Activated CD8-positive, alpha-beta memory T cell treated with anti-CD3 and anti-CD28 coated beads, Interleukin-2, amount 50 U/mL, for 4 hours (primary cell): ENCODE measurements at places on chromosomes 13 and 19.
A peak's percentile ranks its signal among the peaks of the same experiment; 100 is the strongest.

- DNase-seq = no peak
Observed at GRCh38 chr13:23828086-23828485, 61.1 kb downstream of the MIPEP start.

GRCh38 chr19:12984683-12985048 is 10.6 kb upstream of the NFIX start:
- DNase-seq = no peak

DNA sequence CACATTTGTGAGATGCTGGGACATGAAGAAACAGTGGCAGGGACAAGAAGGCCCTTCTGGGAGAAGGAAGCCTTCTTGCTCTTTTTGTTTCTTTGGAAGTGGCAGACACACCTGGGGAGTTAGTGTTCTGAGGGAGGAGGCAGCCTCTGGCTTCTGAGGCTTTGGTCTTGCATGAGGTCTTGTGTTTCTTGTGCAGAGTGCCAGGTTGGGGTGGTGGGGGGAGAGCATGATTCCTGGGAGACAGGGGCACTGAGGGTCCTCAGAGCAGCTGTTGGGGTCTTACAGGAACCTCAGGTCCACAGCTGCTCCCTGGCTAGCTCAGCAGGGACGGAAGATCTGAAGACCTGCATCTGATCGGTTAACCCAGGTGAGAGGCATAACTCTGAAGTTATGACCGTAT is 167.5 kb upstream of the ZNF536 start:
- DNase-seq = no peak

DNA sequence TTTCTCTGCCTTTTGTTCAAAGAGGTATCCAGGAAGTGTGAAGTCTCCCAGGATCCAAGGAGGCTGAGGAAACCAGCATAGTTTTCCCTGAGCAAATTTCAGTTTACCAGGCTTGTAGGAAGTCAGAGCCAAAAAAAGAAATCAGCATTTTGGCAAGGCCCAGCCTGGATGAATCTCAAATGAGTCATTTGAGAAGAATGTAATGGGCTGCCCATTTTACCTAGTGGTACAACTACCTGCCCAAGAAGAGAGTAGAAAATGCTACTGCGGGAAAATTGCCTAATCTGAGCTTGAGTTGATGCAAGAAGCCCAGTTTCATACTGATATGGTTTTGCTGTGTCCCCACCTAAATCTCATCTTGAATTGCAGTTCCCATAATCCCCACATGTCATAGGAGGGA is 284.1 kb upstream of the ZNF507 start:
- no peak for DNase-seq

GRCh38 chr13:113558461-113558860 is 26.1 kb upstream of the TFDP1 start:
- DNase-seq = no peak

- no peak for DNase-seq
Observed at GRCh38 chr19:995051-995827, 5.0 kb upstream of the GRIN3B start.

- no peak for DNase-seq
Observed at GRCh38 chr19:6076675-6077463, 33.4 kb downstream of the RFX2 start.

DNA sequence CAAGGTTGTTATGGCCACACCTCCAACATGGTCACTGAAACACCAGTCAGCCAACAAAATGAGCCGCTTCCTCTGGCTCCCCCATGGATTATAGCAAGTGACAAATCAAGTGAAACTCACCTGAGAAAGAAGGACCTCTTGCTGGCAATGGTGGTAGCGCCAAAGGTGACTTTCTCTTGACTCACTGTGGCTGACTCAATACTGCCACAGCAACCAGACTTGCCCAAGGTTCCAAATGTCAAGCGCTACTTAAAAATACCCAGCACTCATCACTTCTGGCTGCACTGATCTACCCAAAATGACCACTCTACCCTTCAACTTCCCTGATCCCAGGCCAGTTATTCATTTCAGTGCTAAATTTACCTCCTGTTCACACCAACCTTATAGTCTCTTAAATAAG is 495.5 kb downstream of the FOXO1 start:
- DNase-seq = peak; percentile 41

GRCh38 chr13:99261059-99261458 is 2.9 kb upstream of the GPR18 start:
- DNase-seq = no peak

- DNase-seq = no peak
Observed at GRCh38 chr13:101536079-101536478, 83.6 kb downstream of the ITGBL1 start.

- DNase-seq = no peak
Observed at GRCh38 chr13:40306817-40307216, 359.6 kb downstream of the FOXO1 start.

DNA sequence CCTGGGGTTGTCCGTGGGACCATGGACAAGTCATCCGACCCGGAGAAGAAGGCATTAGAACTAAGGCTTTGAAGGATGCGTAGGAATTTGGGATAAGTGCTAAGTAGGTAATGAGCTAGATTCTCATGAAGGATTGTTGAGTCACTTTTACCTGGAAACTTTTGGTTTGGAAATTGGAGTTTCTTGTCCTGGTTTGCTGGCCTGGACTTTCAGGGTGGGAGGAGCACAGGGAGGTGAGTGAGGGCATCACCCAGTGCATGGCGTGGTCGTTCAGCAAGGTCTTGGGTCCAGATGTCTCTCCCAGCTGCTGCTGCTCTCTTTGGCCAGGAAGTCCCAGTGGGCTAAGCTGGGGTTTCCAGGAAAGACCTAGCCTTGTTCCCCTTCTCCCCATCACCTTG is 7.6 kb downstream of the NFIC start:
- no peak for DNase-seq

- no peak for DNase-seq
Observed at GRCh38 chr13:93098972-93099371, 127.6 kb upstream of the GPC6 start.

- DNase-seq = no peak
Observed at GRCh38 chr13:35797244-35797643, 320.8 kb upstream of the MAB21L1 start.

GRCh38 chr19:347946-348861 is 3.6 kb upstream of the MIER2 start:
- no peak for DNase-seq

DNA sequence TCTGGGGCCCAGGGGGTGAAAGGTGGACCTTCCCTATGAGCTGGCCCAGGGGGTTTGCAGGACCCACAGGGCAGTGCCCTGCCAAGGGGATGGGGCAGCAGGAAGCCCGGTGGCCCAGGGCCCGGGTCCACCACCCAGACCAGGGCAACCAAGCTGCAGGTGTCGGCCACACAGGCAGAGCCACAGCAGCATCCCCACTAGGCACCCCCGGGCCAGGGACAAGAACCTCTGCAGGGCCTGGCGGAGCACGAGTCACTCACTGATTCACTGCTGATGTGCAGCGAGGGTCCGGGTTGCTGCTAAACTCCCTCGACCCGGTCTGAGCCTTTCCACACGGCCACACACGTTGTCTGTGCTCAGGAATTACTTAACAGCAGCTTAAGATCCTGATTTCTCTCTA is 8.8 kb downstream of the FZR1 start:
- DNase-seq = no peak

DNA sequence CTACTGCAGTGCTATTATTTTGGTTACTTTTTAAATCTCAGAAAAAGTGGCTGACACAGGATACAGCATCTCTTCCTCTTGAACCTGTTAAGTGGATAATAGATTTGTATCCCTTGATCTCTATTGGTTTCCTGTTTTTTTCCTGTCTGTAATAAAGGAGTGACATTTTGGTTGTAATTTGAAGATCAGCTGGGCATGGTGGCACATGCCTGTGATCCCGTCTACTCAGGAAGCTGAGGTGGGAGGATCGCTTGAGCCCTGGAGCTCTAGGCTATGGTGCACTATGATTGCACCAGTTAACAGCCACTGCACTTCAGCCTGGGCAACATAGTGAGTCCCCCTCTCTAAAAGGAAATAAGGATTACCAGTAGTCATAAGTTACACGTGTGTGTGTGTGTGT is 46.8 kb downstream of the METTL21C start:
- no peak for DNase-seq

DNA sequence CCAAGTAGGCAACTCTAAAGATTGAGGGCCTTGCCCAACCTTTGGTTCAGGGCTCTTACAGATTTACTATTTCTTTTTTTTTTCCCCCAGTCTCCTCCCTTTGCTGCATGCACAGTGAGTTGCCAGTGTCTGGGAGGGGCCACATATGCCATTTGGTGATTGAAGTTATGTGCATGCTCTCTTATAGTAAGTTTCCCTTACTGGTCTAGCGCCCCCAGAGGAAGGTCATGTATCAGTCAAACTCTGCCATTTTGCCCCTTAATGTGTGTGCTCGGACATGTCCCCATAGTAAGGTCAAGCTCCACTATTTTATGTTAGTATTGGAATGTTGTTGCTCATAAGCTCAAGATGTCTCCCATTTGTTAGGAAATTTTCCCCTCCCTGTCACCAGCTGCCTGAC is 1138.0 kb upstream of the SLC10A2 start:
- DNase-seq = no peak

- no peak for DNase-seq
Observed at GRCh38 chr19:44623080-44623479, 9.7 kb downstream of the IGSF23 start.

GRCh38 chr19:47758443-47758804 is 13.1 kb downstream of the NOP53 start:
- no peak for DNase-seq

GRCh38 chr13:66612983-66613382 is 617.2 kb downstream of the PCDH9 start:
- no peak for DNase-seq

DNA sequence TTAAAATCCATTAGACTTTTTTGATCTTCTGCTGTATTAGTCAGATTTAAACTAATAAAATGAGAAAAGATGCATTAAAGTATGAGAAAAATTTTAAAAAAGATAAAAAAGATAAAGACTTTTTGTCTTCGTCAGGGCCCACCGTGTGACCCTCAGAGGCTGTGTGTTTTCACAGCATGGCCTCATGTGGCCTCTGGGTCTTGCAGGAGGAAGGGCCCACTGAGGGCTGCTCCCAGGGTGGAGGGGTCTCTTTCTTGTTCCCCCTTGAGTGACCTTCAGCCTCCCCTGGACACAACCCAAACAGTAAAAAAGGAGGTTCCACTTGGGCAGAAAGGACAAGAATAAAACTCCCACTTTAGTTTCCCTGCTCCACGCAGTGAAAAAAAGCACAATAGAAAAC is 57.1 kb upstream of the RANBP3 start:
- DNase-seq = no peak

DNA sequence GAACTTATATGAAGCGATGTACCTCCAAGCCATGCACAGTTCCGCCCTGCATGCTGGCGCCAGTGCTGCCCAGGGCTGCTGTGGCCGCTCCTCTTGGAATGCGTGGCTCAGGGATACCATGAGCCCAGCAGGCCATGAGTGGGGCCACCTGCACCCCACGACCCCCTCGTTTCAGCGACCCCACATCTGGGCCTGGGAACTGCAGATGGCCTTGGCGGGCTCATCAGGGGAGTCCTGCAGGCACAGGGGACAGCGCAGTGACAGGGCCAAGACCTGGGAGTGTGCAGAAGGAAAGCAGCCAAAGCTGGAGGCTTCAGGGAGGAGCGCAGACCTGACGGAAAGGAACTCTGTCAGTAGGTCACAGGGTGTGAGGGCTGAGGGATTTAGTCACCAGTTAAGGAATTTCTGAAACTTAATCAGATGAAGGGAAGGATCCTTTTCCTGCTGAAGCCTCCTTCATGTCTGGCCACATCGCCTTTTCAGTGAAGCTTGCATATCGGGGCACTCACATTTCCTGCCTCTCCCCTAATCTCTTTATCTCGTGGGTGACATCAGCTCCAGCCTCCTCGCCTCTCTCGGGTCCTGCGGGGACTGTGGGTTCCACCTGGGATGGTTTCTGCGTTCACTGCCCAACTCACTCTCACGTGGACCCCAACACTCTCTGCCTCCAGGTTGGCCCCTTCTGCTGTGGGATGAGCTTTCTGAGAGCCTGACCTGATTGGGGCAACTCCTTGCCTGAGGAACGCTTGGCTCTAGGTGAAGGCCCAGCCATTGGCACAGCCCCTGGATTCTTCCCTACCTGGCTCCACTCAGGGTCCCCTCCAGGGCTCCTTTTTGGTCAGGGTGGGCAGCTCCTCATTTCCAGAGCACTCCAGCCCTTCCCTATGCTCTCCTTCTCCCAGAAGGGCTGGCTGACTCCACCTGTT is 123.5 kb downstream of the CRYL1 start:
- DNase-seq = no peak

GRCh38 chr13:94776956-94777355 is 64.6 kb upstream of the SOX21 start:
- DNase-seq = no peak

DNA sequence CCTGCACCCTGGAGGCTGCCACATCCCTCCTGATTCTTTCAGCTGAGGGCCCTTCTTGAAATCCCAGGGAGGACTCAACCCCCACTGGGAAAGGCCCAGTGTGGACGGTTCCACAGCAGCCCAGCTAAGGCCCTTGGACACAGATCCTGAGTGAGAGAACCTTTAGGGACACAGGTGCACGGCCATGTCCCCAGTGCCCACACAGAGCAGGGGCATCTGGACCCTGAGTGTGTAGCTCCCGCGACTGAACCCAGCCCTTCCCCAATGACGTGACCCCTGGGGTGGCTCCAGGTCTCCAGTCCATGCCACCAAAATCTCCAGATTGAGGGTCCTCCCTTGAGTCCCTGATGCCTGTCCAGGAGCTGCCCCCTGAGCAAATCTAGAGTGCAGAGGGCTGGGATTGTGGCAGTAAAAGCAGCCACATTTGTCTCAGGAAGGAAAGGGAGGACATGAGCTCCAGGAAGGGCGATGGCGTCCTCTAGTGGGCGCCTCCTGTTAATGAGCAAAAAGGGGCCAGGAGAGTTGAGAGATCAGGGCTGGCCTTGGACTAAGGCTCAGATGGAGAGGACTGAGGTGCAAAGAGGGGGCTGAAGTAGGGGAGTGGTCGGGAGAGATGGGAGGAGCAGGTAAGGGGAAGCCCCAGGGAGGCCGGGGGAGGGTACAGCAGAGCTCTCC is 6.9 kb upstream of the CEACAM5 start:
- peak; percentile 10 for DNase-seq

DNA sequence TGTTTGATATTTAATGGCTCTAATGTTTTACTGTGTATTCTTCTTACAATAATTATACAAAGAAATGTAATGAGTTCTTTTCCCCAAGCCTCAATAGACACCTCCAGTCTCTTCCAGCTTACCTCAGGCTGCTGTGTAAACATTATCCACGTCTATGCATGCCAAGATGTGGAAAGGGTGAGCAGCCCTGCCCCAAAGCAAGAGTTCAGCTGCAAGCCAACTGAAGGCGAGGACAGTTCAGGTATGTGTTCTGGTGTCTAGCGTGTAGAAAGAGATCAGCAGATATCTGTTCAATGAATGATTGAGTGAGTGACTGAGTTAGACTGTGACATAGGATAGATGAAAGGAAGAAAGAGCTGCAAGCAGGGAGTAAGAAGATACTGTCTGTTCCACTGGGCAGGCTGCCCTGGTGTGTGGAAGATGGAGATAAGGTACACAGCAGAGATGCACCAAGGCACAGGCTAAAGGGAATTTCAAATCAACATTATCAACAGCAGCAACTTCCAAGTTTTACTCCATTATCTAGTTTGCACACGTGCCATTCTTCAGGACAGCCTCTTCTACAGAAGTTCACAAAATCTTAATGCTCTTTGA is 66.0 kb downstream of the LATS2 start:
- DNase-seq = no peak

- DNase-seq = no peak
Observed at GRCh38 chr13:102203718-102204117, 198.1 kb downstream of the FGF14 start.

GRCh38 chr19:28847468-28847867 is 365.5 kb downstream of the UQCRFS1 start:
- no peak for DNase-seq
